Suppressor macrophage treated with lipopolysaccharide for 1 hour (primary cell): ENCODE measurements at places on chromosomes 7 and 10.

DNA sequence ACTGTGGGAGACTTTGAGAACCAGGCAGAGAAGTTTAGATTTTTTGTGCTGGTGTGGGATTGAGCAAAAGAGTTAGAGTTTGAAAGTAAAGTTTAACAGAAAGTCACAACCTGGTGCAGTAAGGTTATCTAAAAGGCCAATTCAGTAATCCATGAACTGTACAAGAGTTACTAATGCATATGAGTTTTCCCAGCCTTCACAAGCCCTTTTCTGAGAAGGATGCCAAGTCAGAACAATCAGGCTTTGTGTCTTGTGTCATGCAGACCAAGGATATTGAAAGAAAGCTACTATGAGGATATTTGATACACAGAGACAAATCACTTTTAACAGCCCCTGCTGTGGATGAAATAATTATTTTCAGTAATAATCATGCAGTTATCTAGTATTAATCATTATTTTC, 68.8 kb upstream of the MYO3A start:
- no peak for DNase-seq

DNA sequence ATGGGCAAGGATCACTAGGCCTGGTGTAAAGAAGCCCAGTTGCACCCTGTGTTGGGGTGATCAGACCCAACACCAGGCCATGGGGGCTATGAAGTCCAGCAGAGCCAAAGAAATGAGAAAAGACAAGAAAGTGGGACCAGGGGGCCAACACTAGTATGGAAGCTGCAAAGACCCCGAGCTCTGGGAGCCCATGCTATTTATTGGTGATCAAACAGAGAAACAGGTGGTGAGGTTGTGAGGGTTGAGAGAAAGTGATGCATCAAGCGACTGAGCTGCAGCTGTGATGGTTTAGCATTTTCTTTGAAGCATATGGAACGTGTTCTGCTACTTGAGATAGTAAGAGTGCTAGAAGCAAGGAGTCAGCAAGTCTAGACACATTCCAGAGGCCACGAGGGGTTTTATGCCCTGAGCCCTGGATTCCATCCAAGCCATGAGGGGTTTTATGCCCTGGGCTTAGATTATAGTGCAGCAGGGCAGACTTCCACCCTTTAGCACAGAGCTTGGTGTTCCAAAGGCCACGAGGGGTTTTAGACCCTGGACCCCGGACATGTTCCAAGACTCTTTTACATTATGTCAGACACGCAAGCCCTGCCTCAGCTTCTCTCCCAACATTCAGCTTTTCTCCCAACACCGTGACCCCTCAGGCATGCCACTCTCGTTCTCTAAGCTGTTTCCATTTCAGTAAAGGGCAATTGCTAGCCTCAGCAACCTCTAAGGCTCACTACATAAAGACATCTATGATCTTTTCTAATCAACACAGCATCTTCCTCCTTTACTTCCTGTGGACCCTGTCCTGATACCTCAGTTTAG, 43.1 kb upstream of the GPAM start:
- no peak for DNase-seq

DNA sequence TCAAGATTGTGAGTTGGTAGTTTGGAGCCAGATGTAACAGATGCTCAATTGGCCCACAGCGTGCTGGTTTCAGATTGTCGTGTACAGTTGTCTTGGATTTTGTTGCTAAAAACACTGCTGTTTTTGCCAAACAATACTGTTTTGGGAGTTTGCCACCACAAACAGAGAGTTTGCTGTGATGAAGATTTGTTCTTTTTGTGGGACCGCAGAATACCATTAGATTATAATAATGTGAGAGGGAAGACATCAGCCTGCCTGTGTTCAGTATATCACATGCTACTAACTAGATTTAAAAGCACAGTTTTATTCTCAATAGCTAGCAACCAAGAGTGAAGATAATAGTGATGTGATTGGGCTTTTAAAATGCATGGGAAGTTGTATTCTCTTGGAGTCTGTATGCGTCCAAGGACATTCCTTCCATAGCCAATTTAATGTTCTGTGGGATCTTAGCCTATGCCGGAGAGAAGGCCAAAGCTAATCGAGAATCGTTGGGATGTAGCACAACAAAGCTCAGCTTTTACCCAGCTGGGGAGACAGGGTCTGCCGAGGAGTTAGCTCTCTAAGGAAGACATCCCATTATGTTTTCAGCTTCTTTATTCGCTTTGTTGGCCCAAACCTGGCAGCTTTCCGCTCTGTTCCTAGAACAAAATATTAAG, 18.7 kb upstream of the ITGA8 start:
- no peak for DNase-seq

GRCh38 chr10:95688648-95689047, 5.1 kb downstream of the TCTN3 start:
- DNase-seq, result no peak

DNA sequence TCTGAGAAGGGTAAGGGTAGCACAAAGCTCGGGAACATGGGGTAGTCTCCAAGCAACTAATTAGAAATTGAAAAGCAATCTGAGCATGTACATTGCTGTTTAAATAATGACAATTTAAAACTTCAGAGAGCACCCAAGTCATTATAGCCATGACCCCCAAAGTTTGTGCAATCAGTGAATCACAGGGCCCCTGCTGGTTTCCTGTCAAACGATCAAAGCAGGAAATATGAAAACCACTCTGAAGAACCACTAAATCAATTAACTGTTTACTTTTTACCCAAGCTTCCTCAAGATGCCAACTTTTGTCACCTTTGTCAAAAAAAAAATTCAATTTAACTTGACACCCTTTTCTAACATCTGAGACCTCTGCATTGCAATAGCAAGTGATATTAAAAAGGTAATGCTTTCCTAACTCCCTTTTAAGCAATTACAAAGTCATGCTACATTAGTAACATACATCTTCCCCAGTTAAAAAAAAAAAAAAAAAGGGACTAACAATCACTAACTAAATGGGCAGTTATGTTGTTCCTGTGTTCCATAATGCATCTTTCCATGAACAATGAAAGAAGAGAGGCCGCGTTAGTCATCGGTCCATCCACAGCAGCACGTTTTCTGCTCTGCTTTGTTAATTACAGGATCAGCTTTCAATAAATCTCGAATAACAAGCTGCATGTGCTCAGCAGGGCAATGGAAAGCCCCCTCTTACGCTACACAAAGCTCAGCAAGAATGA, 80.6 kb downstream of the ETV1 start:
- DNase-seq, result no peak

GRCh38 chr7:26346611-26347203, 55.0 kb downstream of the SNX10 start:
- DNase-seq, result peak; percentile 77

DNA sequence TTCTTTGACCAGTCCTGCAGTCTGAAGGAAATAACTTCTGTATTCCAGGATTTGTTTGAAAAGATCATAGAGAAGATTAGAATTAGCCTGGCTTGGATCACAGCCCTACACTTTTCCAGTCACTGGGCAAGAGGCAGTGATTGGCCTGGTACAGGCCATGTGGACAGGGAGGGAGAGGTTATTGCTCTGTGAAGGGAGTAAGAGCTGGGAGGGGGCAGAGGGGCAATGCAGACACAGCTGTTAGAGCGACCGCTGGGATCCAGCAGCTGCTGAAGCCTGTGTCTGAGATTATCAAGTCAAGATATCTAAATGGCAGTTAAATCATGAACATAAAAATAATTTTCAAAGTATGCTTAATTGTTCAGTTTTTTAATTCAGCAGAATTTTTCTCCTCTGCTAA, 257.3 kb downstream of the SDK1 start:
- no peak for DNase-seq

DNA sequence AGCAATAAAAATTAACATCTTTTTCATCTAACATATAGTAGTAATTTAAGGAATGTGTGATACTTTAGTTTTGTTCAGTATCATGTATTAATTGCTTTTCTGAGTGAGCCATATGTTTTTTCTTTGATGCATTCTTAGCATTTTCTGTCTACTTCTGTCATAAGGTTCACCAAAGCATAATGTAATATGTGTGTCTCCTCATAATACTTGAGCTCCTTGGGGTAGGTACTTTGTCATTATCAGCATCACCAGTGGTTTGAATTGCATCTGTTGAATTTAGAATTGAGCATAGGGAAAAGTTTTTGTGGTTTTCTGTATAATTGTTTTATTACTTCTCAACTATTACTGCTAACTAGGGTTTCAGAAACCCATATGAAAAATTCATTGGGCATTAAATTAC, 26.5 kb downstream of the VPS50 start:
- DNase-seq, result no peak

- no peak for DNase-seq
Observed at GRCh38 chr7:37035631-37036030, 311.3 kb upstream of the AOAH start.
